CD4-positive, alpha-beta memory T cell (primary cell): ENCODE measurements at places on chromosomes 1 and 21. TPM values are rescaled to one million over a fixed set of nuclear protein-coding genes. Genes with fewer than 3 reads are reported as not detected.

Gene SLC25A34
- total RNA-seq, result 2.2 TPM

Gene OR2G6
- total RNA-seq, result not detected

Gene FAM78B
- 0.32 TPM for total RNA-seq

Gene KCNJ9
- not detected for total RNA-seq

Gene GUCA2B
- not detected for total RNA-seq

Gene GJA9
- not detected for total RNA-seq
